NCI-H2107 (cell line): ENCODE measurements at places on chromosomes 6 and 20.

GRCh38 chr6:109450801-109451200, 4.8 kb downstream of the MICAL1 start:
- DNase-seq = no peak

- no peak for DNase-seq
Measured at GRCh38 chr6:29255530-29255929, 46.0 kb upstream of the OR14J1 start.

DNA sequence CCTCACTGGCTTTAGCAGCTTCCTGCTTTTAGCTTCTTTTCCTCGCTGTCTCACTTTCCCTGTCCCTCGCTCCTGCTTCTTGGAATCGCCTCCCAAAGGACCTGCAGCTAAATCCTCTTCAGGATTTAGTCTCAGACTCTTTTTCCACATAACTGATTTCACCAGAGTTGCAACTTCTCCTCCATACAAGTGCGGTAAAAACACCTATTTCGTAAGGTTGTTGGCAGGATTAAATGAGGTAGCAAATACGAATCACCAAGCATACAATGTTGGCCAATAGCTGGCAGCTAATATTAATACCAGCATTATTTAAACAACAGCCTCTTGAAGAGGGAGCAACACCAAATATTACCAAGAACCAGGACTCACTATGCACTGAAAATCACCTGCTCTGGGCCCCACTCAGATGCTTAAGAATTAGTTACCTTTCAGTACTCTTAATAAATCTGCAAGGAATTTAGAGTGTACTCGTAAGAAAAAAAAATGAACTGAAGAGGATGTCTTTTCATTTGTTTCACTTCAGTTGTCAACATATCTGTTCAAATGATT, 123.0 kb downstream of the DTNBP1 start:
- DNase-seq = no peak

GRCh38 chr6:169917153-169917552, 165.7 kb downstream of the ERMARD start:
- DNase-seq = no peak

- DNase-seq = no peak
Measured at GRCh38 chr6:4382362-4382853, 247.0 kb upstream of the ECI2 start.

DNA sequence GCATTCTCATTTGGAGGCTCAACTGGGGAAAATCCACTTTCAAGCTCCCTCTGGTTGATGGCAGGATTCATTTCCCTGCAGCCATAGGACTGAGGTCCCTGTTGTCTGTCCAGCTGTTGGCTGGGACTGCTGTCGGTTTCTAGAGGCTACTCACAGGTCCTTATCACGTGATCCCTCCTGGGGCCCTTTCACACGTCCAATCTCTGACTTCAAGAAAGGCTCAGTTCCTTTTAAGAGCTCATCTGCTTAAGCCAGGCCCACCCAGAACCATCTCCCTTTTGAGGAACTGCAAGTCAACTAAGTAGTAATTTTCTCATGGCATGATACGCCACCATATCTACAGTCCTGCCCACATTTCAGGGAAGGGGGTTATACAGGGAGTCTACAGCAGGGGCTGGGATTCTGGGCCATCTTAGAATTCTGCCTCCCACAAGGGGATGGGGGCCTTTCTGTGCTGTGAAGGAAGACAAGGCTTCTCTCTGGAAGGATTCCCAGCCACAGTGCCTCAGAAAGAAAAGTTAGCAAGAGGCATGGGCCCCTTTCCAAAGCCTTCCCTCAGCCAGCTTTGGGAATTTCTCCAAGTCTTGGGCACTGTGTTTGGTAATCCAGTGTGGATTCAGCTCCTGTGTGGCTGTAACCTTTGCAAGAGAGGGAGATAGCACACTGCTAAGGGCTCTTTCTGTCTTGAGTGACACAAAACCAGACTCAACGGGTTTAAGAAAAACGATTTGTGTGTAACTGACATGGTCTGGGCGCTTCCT, 66.4 kb downstream of the CTCFL start:
- no peak for DNase-seq

DNA sequence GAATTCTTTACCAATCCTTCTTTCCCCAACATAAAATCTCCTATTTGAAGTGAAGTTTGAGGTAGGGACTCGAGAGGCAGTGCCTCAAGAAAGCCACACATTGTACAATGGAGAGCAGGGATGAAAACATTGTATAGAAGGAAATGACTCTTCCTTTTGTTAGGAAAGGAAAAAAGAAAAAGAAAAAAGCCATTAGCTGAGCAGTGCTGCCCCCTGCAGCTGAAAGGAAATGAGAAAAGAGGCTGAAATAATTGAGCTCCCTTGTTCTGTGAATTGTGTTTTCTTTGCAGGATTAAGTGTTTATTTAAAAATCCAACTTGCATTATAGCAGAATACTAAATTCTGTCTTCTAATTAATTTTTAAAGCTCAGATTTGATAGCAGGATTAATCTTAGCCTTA, 162.9 kb upstream of the SASH1 start:
- DNase-seq = no peak

DNA sequence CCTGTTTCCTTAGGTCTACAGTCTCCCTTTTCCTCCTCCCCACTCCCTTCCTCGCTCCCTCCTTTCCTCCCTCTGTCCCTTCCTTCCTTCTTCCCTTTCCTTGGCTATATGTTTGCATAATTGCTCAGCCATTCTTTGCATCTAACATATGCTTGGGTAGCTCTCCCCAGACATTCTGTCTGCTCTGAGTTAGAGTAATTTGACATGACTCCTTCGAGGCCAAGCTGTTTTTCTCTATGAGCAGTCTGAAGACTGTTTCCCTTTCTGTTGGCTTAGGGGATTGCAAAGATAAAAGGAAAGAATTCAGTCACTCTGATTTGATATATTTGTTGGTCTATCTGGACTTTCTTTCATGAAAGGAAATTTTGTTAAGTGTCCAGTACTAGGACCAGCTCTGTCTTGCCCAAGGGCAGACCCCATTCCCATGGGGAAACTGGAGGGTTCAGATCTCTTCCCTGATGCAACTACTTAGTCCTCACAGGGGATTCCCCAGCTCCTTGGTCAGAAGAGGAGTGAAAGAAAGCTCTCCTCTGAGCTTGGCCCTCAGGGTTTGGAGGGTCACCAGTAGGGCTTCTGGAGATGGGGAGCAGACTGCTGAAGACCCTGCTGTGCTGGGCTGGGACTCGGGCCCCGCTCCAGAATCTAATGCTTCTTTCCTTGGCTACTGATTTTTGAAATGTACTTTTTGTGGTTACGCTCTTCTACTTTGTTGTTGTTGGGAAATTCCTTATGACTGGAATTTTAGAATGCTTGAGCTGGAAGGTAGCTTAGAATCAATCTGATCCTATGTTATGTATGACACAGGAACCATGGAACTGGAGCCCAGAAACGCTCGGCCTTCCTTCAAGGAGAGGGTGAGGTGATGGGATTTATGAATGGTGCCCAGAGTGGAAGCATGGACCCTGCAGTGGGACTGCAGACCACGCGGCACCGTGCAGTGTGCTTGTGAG, 63.7 kb upstream of the SLC22A23 start:
- DNase-seq = no peak

GRCh38 chr6:43702171-43702533, 14.6 kb upstream of the MRPS18A start:
- DNase-seq = no peak

- no peak for DNase-seq
Measured at GRCh38 chr20:7392542-7393206, 547.6 kb downstream of the HAO1 start.

- no peak for DNase-seq
Measured at GRCh38 chr6:105443941-105444340, 41.1 kb upstream of the PREP start.

DNA sequence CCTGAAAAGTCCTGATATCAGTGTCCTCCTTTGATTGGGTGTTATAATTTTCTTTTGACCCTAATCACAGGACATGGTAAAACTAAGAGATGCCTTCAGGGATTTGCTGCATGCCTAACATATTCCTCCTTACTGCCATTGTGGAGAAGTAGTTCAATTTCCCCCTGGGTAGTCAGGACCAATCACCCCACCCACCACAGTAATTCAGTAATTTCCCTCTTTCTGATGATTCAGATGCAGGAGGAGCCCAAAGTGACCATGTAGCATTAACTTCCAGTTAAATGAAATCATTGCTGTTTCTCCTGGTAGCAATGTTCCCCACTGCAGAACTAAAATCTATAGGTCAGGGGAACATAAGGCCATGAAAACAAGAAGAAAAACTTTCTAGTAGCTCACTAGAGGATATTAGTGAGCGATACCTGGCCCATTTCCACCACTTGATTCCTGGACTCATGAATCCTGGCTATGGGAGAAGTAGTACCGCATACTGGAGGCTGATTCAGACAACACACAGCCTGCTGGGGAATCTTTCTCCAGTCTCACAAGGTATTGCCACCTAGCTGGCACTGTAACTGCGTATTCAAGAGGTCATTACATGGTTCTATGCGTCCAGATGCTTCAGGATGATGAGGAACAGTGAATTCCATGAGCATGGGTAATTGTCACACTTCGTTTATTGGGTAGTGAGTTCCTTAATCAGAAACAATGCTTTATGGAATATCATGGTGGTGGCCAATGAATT, 561.2 kb downstream of the HAO1 start:
- DNase-seq = no peak

DNA sequence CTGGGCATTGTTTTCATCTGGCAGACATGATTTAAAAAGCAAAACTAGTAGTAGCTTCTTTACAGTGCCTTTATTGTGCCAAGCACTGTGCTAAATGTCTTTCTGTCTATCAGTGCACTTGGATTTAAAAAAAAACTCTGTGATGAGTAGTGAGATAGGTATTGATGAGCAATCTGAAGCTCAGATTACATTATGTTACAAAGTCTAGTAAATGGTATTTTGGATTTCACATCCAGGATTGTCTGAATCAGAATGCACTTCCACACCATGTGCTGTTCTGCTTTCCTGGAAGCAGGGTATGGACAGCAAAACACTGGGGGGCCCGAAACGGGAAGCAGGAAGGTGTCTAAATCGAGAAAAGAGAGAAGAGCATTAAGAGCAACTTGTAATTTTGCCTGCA, 103.4 kb upstream of the CCN2 start:
- no peak for DNase-seq

- DNase-seq = no peak
Measured at GRCh38 chr6:151310279-151310678, 70.5 kb downstream of the AKAP12 start.

DNA sequence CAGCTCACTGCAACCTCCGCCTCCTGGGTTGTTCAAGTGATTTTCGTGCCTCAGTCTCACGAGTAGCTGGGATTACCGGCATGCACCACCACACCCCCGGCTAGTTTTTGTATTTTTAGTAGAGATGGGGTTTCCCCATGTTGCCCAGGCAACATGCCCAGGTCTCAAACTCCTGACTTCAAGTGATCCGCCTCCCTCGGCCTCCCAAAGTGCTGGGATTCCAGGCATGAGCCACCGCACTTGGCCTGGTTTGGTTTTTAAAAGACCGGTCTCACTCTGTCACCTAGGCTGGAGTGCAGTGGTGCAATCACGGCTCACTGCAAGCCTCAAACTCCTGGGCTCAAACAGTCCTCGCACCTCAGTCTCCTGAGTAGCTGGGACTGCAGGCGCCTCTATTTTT, 40.1 kb downstream of the VSTM2L start:
- no peak for DNase-seq

DNA sequence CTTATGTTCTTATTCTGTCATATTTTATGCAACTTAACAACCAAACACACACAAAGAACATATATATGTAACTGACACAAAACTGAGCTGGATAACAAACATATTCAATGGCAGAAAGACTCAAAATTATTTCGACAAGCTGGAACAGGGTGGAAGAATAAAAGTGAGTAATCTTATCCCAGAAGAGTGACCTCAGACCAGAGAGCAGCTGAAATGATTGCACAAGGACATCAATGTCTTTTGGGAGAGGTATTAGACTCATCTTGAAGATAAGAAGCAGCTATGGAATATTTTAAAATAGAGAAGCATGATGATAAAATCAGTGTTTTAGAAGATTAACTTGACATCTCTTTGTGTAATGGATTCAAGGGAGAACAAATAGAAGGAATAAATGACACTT, 191.6 kb upstream of the PRDM1 start:
- no peak for DNase-seq

DNA sequence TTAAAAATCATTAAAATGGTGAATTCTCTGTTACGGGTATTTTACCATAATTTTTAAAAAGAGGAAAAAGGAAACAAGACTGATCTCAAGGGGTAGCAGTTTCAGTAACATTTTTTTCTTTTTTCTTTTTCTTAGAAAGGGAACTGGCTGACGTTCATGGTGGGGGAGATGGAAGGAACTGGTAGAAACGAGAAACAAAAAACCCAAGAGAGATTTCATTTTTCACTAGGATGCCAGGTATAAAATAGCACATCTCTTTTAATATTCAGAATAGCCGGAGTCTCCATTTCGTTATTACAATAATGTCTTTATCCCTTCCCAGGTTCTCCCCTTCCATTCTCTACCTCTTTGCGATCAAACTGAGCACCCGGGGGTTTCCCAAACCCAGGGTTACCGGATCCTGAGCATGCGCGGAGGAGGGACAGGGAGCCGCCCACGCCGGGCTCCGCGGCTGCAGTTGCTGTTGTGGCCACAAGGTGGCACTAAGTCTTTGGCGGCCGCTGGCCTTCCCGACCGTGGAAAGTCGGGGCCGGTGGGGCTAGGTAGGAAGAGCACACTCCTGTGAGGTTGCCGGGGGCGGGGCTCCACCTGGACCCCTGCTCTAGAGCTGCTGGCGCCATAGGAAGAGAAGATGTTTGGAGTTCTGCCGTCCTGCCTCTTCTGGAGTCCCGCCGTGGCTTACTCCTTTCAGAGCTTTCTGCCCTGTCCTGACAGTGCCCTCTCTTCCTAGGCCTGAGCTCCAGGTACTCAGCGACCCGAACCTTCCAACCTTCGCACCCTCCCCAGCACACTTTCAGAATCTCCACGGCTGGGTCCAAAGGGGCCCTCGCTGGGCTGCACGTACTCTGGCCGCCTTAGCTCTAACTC, 146.8 kb downstream of the SH3BGRL2 start:
- DNase-seq = peak; percentile 56

DNA sequence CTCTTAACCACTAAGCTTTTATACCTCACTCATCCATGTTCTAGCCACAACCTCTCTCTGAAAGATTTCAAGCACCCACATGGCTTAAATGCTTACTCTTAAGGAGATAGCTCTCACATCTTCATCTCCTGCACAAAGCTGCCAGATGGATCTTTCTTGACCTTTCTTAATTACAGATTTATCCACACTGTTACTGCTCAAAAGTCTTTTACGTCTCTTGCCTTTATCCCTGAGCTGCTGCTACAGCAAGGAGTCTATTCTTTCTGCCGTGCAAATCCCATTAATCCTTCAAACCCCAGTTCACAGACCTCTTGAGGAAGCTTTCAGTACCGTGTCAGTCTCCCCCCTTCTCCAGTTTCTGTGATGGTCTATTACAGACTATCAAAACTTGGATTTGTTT, 54.6 kb downstream of the B4GALT5 start:
- DNase-seq = no peak

- DNase-seq = no peak
Measured at GRCh38 chr20:16917636-16918035, 169.5 kb downstream of the OTOR start.

GRCh38 chr6:14765106-14765505, 480.8 kb upstream of the JARID2 start:
- no peak for DNase-seq

GRCh38 chr20:24785141-24786110, 163.6 kb upstream of the CST7 start:
- DNase-seq = no peak
